Erythroblast (primary cell): ENCODE measurements at places on chromosomes 3 and 15.

DNA sequence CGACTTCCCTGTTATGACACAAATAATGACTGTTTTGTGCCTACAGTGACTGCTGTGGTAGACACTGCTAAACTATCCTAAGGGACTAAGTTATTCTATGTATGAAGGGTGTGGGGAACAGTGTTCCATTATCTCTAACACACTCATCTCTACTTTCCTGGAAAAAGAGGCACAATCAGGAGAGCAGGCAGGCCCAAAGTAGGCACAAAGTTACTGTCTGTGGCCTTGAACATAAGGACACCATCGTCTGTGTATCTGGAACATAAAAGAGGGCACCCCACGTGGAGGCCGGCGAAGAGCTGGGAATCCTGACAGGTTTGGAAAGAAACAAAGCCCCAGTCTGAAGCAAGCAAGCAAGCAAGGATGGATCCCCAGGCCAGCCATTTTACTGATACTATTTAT is 1.5 kb downstream of the ABCC5 start:
- peak; percentile 59 for DNase-seq

DNA sequence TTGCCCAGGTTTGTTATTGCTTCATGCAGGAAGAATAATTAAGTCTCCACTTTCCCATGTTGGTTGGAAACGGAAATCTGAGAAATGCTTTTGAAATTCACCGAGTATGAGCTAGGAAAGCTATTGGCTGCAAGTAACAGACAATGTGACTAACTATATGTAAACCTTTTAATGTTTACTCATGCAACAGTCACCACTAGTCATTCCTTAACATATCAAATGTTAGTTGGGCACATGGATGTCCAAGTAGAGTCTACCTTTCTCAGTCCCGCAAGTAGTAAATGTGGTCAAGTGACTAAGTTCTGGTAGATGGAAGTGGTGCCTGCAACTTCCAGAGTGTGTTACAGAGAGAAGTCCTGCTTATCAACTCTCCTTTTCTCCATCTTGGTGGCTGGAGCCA is 52.5 kb downstream of the KLF15 start:
- no peak for DNase-seq

DNA sequence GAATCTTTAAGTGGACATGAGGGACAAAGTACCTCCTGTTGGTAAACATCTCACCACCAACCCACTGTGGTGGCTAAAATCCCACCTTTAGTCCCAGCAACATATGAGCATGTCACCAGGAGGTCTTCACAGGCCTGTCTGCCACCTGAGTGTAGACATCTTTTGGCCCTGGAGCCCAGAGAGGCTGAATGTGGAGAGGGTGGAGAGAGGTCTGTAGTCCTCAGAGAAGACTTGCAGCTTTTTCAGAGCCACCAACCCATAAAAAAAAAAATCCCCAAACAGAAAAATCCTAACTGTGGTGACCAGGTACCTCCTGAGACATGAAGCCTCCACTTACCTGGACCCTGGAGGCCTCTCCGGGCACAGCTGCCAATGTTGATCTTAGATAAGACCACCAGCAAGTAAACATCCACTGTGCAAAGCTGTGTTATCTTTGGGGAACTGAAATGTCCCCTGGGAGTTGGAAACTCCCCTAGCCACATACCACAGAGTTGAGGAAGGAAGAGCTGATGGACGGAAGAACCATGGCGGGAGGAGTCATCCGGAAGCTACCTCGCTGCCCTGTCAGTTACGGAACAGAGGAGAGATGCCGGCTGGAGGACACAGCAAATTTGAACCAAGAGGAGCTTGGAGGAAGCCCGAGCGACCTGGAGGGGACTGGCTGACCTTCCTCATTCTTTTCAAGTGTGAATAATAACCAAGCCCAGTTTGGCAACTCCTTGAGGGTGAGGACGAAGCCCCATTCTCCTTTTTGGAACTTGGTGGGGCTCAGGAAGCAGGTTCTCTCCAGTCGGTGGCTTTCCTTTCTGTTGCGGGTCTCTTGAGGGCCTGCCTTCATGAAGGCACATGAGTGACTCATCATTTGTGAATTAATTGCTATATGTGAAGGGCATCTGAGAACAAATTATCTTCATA is at the start of gene GHRL:
Gene GHRL, minus strand, starts transcription at position 443 of the 915 bp plus-strand sequence. CDS start 2,767 bp downstream, outside the sequence.
- peak; percentile 53 for DNase-seq

- DNase-seq, result no peak
Measured at GRCh38 chr15:60899967-60900356, 329.1 kb downstream of the RORA start.

- no peak for DNase-seq
Measured at GRCh38 chr3:5059782-5060181, 62.3 kb upstream of the ARL8B start.

DNA sequence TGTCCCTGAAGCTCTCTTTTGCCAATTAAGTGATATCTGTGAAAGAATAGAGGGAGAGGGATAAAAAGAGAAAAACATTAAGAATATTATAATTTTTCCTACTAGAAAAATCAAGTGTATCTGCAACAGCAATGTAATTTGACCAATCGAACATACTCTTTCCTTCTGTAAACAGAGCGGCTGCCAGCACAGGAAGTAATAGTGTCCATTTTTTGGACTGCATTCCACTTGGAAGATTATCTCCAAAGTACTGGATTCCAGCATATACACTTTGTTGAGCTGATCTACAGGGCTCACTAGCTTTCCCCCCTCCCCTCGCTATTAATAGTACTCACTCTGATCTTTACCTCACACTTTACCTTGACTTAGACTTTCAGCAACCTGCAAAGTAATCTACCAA is 90.4 kb downstream of the SUCLG2 start:
- no peak for DNase-seq

DNA sequence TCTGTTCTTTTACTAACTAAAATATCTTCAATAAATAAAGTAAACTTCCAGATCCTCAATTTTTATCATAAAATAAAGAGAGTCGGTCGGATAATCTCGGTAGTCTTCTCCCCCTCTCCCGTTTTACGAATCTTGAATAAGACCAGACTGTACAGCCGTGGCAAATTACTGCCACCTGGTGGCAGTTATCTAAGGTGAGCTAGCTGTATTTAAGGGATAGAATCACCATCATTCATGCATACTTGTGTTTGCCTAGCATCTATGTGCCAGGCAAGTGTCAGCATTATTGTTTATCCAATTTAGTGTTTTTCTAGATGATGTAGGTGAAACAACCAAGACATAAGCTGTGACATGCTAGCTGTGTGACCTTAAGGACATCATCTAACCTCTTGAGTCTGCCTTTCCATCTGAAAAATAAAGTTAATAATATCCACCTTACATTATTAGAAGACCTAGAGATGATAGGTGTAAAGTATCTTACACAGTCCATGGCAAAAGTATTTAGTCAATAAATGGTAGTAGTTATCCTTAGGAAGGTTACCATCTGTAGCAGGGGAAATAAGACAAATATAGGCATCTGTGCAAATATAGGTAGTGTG is 21.3 kb downstream of the DUT start:
- DNase-seq, result peak; percentile 76

DNA sequence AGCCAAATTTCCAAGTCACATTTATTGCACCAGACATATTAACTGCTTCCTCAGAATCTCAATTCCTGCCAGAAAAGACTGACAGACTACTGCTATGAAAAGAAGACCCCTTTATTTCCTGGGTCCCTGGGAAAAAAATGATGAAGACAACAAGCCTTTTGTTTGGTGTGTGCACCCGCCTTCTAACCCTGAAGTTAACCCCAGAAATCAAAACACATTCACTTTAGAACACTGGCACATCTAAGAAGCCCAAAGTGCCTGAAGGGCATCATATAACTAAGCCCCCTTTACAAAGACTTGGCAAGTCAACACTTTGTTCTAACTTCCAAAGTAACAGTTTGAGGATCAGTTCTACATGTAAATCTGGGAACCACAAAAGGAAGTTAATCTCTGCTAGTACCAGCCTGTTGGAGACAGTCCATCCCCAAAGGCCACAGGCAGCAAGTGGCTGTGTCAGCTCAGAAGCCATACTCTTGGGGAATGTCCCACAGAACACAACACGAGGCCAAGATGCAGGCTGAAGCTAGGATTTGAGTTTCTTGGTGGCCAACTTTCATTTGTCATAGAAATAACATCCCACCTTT is 16.3 kb upstream of the ATP1B3 start:
- DNase-seq, result no peak
